ENCODE measurements at places on chromosomes 4 and X.

- DNase-seq: no peak
Observed at GRCh38 chr4:119093042-119093827, 42.4 kb upstream of the MYOZ2 start.

DNA sequence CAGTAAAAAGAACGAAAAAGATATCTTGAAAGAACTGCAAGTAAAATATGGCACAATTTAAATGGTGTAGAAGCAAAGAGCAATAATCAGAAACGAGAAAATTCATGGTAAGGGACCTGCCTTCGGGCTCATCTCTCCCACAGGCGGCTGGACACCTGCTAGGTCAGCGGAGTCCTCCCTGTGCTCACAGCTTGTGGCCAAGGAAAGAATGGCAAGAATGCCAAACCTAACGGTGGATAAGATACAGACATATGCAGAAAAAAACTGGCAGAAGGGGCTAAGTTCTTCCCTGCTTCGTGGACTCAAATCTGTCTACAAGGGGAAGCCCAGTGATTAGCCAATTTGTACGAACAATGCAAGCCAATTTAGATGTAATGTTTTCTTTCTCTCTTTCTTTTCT lies 152.1 kb upstream of the VCX start:
- DNase-seq: no peak

GRCh38 chr4:165592386-165592785 lies 213.6 kb downstream of the CPE start:
- no peak for DNase-seq

DNA sequence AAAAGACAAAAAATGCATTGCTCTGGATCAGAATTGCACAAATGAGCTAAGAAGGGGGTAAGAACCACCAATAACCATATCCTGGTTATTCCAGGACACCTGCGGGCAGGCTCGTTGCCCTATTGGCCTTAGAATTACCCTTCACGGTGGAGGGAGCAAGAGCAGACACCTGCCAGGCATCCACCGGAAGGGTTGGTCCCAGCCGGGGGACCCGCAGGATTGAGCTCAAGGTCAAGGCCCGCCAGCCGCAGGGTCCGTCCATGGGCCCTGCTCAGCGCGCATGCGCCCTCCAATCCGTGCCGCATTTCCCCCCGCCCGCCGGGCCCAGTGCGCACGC lies 575 bp downstream of the SLC25A6 start:
- DNase-seq: peak; percentile 87

DNA sequence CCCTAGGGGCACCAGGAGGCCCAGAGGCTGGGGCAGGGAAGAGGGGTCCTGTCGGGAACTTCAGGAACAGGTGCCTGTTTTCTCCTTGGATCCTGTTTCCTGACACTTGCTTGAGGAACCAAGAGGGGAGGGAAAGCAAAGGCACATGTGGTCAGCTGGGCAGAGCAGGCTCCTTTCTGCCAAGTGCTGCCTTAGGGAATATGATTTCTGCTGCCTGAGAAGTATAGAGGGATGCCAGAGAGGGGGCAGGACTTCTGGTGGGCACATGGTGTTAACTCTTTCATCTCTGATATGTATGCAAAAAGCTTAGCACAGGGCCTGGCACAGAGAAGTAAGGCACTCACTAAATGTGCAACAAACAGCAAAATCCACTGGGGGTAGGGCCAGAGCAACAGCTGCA lies 51.2 kb upstream of the PJA1 start:
- DNase-seq: no peak

- no peak for DNase-seq
Observed at GRCh38 chr4:116005037-116005805, 891.8 kb upstream of the NDST4 start.

DNA sequence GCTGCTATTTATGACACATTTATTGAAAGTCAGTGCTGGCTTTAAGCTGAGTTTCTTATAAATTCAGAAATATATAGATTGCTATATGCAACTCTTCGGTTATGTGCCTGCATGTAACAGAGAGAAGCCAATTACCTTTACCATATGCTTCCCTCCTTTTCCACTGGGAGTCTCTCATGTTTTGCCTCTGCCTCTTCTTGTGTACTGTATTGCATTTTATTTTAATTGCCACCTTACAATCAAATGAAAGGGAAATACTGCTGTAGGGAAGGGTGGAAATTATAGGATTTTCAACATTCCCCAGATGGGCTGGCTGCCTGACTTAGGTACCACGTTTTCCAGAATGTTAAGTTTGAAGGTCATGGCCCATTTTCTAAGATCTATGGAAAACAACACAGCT lies 655.4 kb upstream of the SLIT2 start:
- DNase-seq: no peak

DNA sequence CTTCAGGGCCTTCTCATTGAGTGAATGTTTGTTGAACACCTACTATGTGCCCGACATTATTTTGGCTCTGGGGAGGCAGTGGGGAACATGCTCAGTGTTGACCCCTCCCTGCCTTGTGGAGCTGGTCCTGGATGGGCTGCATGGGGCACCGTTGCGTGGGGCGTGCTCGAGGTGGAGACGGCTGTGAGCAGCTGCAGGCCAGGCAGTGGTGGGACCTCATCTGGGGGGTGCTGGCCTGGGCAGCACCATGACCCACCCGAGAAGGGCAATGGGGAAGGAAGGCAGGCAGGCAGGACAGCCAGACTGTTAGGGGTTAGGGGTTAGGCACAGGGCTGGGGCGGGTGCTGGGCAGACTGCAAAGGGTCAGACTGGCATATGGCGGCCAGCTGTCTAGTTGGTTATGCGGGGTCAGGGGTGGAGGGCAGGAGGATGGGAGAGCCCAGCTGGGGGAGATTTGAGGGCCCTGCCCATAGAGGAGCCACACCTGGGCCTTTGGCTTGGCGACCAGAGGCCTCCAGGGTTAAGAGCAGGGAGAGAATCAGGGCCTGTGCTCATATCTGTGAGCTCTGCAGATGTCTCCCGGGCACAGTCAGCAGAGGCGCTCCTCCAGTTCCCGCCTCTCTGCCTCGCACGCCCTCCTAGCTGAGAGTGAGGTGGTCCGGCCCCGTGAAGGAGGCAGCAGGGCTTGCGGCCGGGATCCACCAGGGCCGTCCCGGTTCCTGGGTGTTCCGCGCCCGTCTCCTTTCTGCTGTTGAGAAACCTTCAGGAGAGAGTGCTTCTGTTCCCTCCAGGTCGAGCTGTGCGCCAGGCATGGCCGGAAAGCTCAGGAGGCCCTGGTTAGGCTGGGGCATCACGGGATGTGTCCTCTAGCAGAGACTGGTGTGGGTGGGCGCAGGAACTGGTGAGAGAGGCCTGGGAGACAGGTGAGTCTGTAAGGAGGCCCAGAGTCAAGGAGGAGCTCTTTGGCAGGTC lies 73.3 kb downstream of the RGS12 start:
- DNase-seq: no peak

DNA sequence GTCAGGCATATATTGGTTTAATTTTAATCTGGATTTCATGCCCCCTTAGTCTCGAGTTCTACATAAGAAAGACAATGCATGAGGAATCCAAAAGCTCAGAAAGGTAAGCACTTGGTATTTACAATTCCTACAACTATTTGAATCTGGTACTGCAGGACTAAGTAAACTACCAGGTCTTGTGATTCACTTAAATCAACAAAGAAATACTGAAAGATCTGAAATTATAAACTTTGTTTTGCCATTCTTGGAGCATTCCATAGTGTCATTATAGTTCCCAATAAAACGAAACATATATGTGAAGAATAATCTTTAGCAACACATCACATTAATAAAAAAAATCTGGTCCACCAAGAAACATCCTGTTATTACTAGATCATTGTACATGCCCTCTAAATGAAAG lies 482.3 kb downstream of the ANKRD50 start:
- DNase-seq: no peak

GRCh38 chr4:158094413-158095134 lies 78.3 kb downstream of the GASK1B start:
- DNase-seq: no peak

GRCh38 chrX:8037593-8038348 lies 110.6 kb upstream of the PNPLA4 start:
- DNase-seq: no peak

GRCh38 chr4:8559524-8560264 lies 20.5 kb upstream of the GPR78 start:
- no peak for DNase-seq

DNA sequence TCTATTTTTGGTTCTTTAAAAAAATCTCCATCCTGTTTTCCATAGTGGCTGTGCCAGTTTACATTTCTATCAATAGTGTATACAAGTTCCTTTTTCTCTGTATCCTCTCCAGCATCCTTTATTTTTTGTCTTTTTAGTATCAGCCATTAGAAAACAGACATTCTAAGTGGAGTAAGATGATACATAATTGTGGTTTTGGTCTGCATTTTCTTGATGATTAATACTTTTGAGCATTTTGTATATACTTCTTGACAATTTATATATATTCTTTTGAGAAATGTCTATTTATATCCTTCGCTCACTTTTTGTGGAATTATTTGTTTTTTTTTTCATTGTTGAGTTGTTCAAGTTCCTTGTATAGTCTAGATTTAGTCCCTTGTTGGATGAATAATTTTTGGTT lies 382.2 kb upstream of the SPOCK3 start:
- no peak for DNase-seq

GRCh38 chr4:82394896-82395295 lies 21.1 kb upstream of the HNRNPD start:
- DNase-seq: no peak

DNA sequence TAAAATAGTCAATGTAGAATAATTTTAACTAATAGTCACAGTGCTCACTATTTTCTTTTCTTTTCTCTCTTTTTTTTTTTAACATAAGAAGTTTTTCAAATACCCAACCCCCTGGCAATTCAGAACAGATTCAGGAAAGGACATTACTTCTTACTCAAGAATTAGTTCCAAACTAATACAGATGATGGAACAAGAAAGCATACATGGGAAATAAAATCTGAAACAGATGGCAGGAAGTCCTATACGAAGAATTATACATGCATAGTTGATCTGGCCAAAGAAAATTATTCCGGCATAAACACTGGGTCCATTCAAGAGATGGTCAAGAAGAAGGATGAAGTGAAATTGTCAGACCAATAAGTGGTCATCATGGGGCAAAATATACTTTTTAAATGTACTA lies 614.4 kb upstream of the INTU start:
- no peak for DNase-seq

DNA sequence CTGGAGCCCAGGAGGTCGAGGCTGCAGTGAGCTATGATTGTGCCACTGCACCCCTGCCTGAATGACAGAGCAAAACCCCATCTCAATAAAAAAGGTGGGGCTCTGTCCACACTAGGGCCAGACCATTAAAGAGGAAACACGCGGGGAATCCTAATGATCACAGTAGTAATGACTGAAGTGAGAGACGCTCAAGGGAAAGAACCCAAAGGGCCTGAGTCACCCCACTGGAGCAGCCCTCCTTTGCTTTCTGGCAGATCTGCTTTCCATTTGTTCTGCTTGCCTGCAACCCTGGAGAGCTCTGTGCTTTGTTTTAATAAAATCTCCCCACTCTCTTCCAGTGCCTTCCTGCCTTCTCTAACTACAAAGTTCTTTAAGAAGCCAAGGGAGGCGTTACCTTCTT lies 5.0 kb downstream of the TFDP3 start:
- no peak for DNase-seq

DNA sequence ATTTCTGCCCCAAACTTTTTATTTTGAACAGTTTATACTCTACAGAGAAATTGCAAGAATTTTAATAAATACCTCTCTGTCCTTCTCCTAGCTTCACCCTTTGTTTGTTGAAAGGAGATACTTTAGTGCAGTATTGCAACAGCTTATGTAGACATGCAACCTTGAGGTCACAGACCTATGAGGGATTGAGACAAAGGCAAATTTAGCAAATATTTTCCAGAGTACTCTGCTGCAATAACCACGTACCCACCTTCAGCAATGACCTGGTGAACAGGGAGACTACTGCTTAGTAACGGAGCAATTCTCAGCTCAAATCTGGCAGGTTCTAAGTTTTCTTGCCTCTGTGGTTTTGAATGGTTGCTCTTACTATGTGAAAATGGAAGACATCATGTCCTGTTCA lies 13.2 kb downstream of the FGA start:
- no peak for DNase-seq

GRCh38 chr4:31089815-31090214 lies 369.6 kb downstream of the PCDH7 start:
- no peak for DNase-seq

GRCh38 chr4:4578981-4579380 lies 37.1 kb upstream of the STX18 start:
- no peak for DNase-seq

GRCh38 chr4:19615086-19615689 lies 636.5 kb upstream of the SLIT2 start:
- no peak for DNase-seq

GRCh38 chr4:140704392-140704960 lies 51.7 kb downstream of the TBC1D9 start:
- no peak for DNase-seq

- no peak for DNase-seq
Observed at GRCh38 chr4:145679991-145680455, at the start of gene C4orf51. Gene C4orf51, plus strand, starts transcription at chr4:145680146. Its CDS starts 58 bp downstream, at chr4:145680204.

GRCh38 chr4:150501983-150502382 lies 80.0 kb upstream of the MAB21L2 start:
- no peak for DNase-seq

- no peak for DNase-seq
Observed at GRCh38 chr4:113958766-113959538, 20.5 kb downstream of the ARSJ start.

- DNase-seq: no peak
Observed at GRCh38 chrX:140500441-140500840, 4.4 kb downstream of the SOX3 start.

DNA sequence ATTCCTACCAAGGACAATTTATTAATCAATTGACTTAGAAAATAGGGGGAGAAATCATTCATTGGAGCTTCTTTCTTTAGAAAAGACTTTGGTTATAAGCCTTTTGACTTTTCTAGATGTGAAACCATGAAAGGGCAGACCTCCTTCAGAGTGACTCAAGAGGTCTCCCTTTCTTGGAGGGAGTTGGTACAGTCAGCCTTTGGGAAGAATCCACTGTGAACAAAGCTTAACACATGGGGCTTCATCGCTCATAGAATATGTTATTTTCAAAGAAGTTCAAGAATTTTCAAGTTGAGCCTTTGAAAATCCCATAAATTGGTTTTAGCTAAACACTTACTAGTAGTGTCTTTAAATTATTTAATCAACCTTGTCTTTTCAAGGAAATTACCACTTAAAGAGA lies 28.0 kb downstream of the RIPPLY1 start:
- no peak for DNase-seq

DNA sequence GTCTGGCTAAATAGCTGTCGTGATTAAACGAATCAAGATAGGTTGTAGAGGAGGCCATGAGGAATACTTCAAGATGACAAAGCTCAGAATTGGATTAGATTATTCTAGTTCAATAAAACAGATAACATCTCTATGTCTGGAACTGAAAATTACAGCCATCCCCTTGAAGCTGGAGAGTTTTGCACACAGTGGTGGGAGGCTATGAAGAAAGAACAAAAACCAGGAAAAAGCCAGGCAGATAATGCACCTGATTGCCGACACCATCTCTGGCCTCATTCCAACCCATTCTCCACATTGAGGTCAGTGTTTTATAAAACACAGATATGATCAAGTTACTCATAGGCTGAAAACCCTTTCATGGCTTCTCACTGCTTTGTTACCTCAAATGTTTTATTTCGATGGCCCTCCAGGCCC lies 188.3 kb downstream of the RASL11B start:
- DNase-seq: no peak

- DNase-seq: no peak
Observed at GRCh38 chr4:177304094-177304493, 5.6 kb upstream of the NEIL3 start.

- no peak for DNase-seq
Observed at GRCh38 chr4:185671496-185671895, 136.2 kb upstream of the PDLIM3 start.

- no peak for DNase-seq
Observed at GRCh38 chr4:8192748-8193738, 6.0 kb upstream of the SH3TC1 start.

- no peak for DNase-seq
Observed at GRCh38 chrX:22246620-22247019, 26.1 kb upstream of the CBLL2 start.

All from stimulated activated CD8-positive, alpha-beta memory T cell treated with anti-CD3 and anti-CD28 coated beads, Interleukin-7, amount 100 ng/mL, for 24 hours (primary cell).